ENCODE measurements at places on chromosomes 7 and 10.

DNA sequence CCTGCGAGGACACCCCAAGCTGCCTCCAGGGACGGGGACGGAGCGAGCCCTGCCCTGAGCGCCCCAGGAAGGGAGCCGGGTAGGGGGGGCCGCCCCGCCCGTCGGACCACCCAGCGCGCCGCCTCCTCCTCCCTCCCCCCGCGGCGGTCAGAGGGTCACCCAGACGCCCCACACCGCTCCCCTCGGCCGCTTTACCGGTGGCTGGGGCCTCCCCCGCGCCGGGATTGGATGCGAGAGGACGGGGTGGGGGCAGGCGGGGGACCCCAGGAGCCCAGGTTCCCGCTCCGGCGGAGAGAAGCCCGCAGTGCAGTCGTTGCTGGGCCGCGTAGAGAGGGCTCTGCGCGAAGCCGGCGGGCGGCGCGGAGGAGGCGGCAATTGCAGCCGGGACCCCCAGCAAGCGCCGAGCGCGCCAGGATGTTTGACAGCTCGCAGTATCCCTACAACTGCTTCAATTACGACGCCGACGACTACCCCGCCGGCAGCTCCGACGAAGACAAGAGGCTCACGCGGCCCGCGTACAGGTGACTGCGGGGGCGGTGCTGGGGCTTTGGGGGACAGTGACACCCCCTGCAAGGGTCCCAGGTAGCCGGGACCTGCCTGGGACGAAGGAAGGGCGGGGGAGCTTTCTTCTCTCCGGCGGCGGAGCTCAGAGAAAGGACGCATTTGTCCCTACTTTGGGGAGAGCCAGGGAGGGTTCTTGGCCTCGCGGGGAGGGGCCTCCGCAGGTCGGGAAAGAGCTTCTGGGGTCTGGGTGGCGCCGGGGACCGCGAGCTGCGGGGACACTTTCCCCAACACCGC lies at the start of gene FOXL3:
FOXL3 (plus strand) TSS at position 415 of the 798 bp plus-strand sequence; CDS start at position 415, 0 bp downstream.
- no peak for DNase-seq

- no peak for DNase-seq
Observed at GRCh38 chr10:114779803-114780576, 41.6 kb upstream of the FHIP2A start.

- peak; percentile 39 for DNase-seq
Observed at GRCh38 chr10:12194752-12195271, 879 bp downstream of the NUDT5 start.

DNA sequence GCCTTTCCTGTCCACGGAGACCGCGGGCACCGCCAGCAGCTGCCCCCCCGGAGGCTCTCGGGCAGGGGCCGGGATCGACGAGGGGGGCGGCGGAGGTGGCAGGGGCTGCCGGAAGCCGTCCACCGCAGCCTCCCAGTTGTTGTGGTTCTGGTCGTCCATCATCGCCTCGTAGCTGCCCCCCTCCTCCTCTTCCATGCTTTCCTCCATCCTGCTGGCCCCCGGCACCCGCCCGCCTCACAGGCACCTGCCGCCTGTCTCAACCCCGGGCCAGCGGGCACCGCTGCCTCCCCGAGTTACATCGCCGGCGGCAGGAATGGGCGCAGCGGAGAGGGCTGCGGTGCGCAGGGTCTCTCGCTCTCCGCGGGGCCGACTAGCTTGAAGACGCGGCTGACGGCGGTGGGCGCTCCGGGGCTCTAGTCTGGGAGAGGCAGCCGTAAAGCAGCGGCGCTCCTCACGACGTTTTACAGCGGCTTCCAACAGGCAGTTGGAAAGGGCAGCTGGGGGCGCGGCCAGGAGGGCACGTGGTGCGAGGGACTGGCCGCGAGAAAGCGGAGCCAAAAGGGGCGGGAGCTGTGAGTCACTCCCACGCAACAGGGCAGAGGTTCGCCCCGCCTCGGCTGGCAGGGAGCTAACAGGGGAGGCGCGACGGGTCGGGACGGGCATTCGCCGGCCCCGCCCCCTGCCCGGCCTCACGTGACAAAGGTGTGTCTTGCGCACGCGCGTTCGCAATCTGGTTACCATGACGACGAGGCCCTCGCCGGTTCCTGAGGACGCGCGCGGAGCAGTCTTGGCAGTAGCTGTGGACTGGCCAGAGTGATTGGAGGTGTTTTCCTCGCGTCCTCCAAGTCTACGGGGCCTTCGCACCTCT lies at the start of gene CACUL1:
CACUL1 (minus strand) TSS at position 415 of the 868 bp plus-strand sequence; CDS start at position 207, 208 bp downstream.
- peak; percentile 100 for DNase-seq

- DNase-seq, result no peak
Observed at GRCh38 chr7:126605553-126605952, 647.2 kb downstream of the GRM8 start.

GRCh38 chr10:80289451-80290287 lies at the start of gene MAT1A:
MAT1A (minus strand) TSS chr10:80289658; CDS start chr10:80289423, 235 bp downstream.
- no peak for DNase-seq

GRCh38 chr7:23529262-23529859 lies 2.4 kb downstream of the TRA2A start:
- no peak for DNase-seq

- no peak for DNase-seq
Observed at GRCh38 chr10:93406364-93407145, 75.6 kb downstream of the MYOF start.

Data from left hindlimb (tissue), 1 donor.